Right renal pelvis (tissue), 4 donors: ENCODE measurements at places on chromosomes 4 and X.

- DNase-seq: no peak
Measured at GRCh38 chr4:80183250-80184052, 13.9 kb upstream of the PRDM8 start.

GRCh38 chr4:122997463-122998101, 75.2 kb upstream of the NUDT6 start:
- no peak for DNase-seq

- no peak for DNase-seq
Measured at GRCh38 chr4:154590329-154591006, at the start of gene FGA. FGA (minus strand) TSS chr4:154590742; CDS start chr4:154590687, 55 bp downstream.

DNA sequence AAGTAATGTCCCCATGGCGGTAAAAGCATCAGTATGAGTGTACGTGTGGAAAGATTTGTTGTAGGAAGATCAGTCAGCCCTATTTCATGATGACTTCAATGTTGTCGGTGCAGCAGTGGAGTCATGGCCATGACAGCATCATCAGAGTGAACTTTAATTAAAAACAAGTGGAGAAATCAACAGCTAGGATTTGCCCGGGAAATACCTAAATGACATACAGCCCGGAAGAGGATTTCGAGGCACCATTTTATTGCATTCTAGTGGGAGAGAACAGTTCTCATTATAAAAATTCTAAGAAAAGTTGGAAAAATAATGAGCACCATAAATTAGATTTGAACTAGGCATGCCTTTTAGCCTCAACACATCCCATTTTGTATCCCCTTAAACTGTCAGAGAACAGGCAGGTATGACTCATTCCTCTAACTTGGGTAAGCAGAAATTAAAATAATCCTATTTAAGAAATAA, 170.1 kb downstream of the SHROOM3 start:
- no peak for DNase-seq

DNA sequence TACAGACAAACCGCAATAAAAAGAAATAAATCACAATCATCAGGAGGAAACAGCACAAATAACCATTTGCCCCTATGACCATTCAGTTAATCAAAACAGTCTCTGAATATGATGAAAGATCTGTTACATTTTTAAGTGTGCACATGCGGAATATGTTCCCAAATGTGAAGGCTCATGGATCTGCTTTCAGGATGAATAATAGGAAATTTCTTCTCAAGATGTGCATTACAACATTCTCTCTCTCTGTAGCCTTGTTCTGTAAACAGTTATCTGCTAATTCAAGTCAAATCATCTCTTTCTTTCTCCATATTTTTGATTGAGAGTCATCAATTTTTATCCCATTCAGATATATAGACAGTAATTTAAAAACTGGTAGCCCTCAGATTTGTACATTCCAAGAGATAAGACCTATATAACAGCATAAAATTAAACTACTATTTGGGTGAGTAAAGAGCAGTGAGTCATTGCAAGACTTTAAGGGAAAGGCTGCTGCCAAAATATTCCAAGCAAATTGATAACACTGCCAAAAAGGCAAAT, 433.9 kb upstream of the ATOH1 start:
- DNase-seq: no peak

GRCh38 chr4:66091786-66092185, 421.5 kb upstream of the EPHA5 start:
- DNase-seq: no peak

GRCh38 chrX:140502491-140503237, 2.2 kb downstream of the SOX3 start:
- no peak for DNase-seq

GRCh38 chr4:11409632-11410031, 19.1 kb downstream of the HS3ST1 start:
- no peak for DNase-seq

DNA sequence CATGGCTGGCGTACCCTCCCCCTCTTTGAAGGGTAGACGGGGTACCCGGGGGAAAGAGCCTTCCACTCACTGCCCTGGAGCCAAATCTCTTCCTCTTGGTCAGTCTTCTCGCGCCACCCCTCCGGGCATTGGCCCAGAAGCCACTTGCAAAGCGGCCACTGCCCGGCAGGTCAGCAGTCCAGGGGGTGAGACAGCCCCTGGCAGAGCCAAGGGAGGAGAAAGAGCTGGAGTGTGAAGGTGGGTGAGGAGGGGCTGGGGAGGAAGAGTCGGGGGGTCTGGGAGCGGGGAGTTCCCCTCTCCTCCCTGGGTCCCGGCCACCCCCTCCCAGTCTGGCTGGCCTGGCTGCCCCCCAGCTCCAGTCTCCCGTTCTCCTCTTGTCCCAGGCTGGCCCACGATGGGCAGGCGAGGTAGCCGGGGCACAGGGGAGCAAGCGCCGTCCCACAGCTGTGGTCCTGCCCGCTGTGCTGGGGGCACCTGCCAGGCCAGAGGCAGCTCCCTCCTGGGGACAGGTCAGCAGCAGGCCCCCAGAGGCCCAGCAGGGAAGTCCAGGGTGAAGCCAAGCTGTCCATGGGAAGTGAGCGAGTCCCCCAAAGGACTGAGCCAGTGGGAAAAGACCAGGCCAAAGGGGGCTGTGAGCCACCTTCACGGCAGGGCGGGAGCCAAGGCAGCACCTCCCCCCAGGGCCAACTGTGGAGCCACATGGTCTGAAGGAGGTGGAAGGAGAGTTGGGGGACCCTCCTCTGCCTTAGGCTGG, 21.6 kb upstream of the DUSP9 start:
- no peak for DNase-seq

GRCh38 chr4:81337211-81337610, 122.2 kb upstream of the PRKG2 start:
- DNase-seq: no peak

DNA sequence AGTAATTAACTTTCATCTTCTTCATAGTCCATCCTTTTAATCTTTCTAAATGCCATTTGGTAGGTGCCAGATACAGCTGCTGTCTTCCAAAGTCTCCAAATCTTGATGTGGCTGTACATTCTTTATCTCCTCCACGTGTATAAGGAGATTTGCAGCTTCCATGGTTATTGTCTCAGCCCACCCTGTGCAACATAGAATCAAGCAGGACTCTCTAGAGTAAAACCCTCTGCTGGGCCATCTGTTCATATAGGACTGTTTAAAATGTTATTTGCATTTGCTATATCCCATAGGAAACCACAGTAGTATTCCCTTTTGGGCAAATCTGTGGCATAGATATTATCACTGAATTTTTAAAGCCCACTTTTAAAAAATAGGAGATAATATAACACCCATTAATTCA, 527.2 kb upstream of the EPHA5 start:
- no peak for DNase-seq

DNA sequence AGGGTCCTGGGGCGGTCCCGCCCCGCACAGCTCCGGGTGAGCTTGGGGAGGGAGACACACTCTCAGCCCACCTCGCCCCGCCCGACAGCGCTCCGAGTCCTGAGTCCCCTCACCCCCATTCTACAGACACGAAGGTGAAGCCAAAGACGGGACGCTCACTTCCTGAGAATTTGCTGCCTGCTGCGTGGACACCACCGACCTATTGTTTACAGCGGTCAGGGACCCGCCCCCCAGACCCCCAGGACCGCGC, 796 bp upstream of the ZNF141 start:
- no peak for DNase-seq

GRCh38 chr4:173424899-173425805, 26.2 kb upstream of the SCRG1 start:
- DNase-seq: no peak

- no peak for DNase-seq
Measured at GRCh38 chrX:129697204-129697829, 41.5 kb upstream of the XPNPEP2 start.

DNA sequence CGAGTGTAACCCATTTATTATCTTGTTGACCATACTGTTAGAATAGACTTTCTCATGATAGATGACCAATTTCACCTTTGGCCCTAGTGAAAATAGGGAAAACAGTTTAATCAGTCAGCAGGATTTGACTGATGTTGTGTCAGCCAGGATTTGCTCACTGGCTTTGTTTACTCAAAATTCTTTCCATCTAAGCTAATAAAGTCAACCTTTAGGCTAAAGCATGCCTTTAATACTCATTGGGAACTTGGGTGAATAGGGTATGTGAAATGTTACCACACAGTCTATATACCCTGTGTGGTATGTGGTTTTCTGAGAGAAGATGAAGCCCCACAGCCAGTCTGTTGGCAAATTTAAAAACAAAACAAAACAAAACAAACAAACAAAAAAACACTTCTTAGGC, 18.7 kb upstream of the SPANXB1 start:
- no peak for DNase-seq

GRCh38 chr4:154521607-154522006, 28.6 kb downstream of the PLRG1 start:
- no peak for DNase-seq

GRCh38 chrX:49269767-49270248, at the start of gene PPP1R3F:
PPP1R3F (plus strand) TSS chrX:49269793; CDS start chrX:49269870, 77 bp downstream.
- DNase-seq: no peak

DNA sequence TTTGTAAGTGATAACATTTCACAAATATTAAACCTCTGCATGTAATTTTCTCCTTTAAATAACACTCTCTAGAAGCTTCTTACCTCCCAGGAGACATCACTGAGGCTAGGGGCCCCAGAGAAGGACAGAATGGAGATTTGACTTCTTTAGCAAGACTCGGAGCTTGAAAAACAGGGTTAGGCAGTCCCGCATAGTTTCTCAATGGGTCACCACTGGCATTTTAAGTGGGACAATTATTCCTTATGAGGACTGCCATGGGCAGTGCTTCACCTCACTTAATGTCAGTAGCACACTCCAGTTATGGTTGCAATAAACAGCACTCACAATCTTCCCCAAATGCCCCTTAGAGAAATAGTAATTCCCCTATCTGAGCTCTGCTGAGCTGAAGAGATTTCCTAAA, 66.7 kb upstream of the NOCT start:
- no peak for DNase-seq

DNA sequence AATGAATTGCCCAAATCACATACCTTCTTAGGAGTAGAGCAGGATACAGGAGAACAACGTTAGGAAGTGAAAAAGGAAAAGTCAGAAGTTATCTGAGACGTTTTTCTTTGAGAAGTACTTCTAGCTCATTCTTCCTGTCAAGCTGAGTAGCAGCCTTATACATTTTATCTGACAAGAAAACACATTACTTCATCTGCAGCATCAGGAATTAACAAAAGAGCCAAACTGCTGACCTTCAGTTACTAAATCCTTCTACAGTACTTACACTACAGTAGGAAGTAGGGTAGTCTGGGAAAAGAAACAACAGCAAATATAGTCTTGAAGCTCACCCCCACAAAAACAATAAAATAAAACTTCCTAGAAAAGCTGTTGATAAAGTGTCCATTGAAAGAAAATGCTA, 57.0 kb downstream of the ATP11C start:
- DNase-seq: no peak

GRCh38 chr4:83692028-83692427, 156.1 kb downstream of the GPAT3 start:
- DNase-seq: no peak

DNA sequence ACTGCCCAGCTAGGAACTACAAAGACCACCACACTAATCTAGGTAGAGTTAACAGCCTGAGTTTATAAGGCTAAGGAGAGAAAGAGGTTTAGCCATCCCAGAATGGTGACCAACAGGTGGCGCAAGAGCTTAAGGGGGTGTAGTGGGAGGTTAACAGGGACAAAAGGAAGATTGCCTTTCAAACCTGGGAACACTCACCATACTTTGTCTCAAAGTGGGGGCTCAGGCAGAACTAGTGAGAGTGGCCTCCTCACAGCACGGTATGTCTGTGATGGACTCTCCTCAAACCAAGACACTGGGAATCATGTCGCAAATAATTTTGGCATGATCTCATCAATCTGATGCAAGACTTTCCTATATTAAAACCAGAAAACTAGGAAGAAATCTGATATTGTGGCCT, 23.4 kb downstream of the CCNI start:
- no peak for DNase-seq

- no peak for DNase-seq
Measured at GRCh38 chr4:5524446-5525299, 183.7 kb downstream of the EVC2 start.

GRCh38 chrX:135651647-135652295, 61.7 kb upstream of the CT45A1 start:
- DNase-seq: no peak

DNA sequence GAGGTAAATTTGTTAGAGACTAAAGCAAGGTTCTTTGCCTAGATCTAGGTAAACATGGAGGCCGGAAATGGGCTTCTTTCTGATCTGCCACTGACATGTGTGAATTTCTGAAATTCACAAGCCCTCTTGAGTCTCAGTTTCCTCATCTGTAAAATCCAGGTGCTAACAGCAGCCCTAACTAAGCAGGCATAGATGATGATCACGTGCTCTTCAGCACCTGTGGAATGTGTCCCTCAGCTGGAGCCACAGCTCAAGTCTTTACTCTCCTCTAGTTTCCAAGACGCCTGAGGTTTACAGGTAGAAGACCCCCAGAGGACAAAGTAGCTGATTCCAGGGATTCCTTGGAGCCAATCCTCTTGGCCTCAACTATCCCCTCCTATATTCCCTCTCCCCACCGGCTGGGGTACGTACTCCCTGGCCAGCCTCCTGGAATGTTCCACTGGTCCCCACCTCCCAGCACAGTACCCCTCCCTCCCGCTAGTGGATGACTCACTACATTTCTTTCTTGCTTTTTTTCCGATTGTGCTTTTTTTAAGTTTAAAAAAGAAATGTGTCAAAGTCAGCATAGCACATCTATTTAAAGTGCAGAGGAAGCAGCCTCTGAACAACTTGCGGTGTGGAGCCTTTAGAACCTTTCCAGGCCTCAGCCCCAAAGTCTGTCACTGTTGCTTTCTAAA, 98.4 kb downstream of the PHKA2 start:
- no peak for DNase-seq

GRCh38 chr4:37760840-37761239, 65.6 kb upstream of the PGM2 start:
- DNase-seq: no peak

GRCh38 chr4:53906606-53907190, 157.7 kb downstream of the CHIC2 start:
- no peak for DNase-seq

GRCh38 chrX:115058276-115058675, 40.9 kb upstream of the IL13RA2 start:
- no peak for DNase-seq

DNA sequence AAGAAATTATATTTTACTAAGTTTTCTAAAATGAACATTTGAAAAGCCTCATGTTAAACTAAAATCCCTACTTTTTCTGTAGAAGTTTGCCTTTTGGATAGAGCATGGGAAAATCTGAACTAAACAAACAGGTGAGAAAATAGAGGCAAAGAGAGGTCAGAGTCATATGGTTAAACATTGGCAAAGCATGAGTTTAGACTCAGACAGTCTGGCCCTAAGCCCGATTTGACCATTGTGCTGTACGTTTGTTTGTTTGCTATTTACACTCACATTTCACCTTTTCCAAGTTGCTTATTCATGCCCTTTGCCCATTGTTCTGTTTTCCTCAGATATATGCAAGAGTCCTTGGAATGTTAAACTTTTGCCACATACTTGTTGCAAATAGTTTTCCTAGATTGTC, 85.4 kb downstream of the TIGD2 start:
- DNase-seq: no peak

- DNase-seq: no peak
Measured at GRCh38 chr4:8388528-8388870, 52.0 kb downstream of the ACOX3 start.

GRCh38 chrX:9271789-9272525, 192.9 kb upstream of the TBL1X start:
- no peak for DNase-seq

GRCh38 chr4:39233783-39234182, 51.5 kb downstream of the WDR19 start:
- DNase-seq: no peak

- no peak for DNase-seq
Measured at GRCh38 chr4:168531305-168531704, 34.5 kb downstream of the PALLD start.
